Thymus (tissue), 14 donors: ENCODE measurements at places on chromosomes 7 and 10. TPM values are rescaled to one million over a fixed set of nuclear protein-coding genes. Genes with fewer than 3 reads are reported as not detected.

The ZNF775 gene
- polyA plus RNA-seq, result 6.6 TPM

The PRLHR gene
- polyA plus RNA-seq, result 0.02 TPM

DNA sequence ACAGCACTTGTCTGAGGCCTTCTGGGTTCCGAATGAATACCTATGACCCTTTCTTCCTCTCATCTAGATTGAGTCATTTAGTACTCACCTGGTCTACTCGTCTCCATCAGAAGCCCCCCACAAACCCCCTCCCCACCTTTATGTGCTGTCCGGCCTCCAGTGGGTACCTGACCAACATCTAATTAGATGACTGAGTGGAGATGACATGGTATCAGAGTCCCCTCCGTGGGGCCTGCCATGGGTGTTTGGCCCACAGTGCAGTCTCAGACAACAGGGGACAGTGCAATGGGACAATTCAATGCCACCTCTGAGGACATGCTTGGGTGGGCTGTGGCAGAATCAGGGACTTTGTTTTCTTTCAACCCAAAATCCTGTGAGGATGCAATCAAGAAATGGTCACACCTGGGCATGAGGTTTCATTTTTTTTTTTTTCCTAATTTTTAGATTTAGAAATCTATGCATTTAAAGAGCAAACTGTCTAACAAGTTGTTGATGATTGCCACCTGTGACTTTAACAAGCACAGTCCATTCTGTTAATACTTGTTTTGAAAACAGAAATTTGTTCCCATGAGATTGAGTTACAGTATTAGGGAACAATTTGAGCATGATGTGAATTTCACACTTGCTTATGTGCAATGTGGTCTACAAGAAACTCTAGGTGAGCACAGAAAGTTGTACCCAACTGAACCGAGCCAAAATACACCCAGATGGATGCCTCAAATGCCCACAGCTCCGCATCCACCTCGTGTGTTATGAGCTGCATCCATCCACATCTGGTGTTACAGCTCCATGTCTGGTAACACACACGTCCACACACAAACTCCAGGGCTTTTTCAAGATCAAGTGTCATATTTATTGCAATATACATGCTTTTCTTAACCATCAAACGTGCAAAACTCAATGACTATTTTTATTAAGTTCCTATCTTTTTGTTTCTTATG lies 27.5 kb downstream of the GPRIN2 start:
- no peak for DNase-seq

DNA sequence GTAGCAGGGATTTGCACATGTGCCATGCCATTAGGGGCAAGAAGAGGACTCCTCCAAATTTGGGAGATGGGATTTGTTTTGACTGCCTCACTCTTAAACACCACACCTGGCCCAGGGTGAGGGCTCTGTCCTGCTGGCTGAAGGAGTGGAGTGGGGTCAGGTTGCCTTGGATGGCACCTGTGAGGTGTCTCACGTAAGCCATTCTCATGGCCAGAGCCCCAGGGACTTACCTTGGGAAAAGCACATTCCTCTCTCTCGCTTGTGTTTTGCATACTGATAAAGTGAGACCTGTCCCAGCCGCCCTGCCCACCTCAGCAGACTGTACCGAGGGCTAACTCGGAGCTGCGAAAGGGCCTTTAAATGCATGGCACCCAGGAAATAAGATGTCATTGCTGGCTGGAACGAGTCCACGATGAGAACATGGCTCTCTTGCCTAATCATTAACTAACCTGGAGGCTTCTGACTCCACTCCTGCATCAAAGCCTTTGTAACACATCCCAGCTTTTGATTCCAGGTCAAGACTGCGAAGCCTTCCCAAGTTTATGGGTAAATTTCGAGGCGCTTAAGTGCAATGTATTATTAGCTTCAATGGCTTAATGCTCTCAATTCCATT lies 184.0 kb upstream of the RNF32 start:
- no peak for DNase-seq

DNA sequence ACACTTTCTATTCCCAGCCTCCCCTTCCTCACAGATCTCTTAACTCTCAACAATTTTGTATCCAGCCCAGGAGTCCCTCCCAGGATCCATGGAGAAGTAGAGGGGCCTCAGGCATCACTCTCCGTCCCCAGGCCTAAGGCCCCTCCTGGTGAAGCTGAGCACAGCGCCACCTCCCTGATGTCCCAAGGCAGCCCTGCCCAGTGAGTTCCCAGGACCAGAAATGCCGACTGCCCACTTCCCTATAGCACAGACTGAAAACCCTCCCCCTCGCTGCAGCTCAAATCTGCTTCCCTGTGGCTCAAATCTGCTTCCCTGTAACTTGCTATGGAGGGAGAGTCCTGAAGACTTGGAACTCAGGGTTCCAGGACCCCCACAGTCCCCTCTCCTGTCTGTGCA lies 35.6 kb downstream of the YKT6 start:
- DNase-seq, result no peak

- no peak for DNase-seq
Observed at GRCh38 chr7:24018331-24018730, 265.7 kb upstream of the NPY start.
